ENCODE measurements at places on chromosomes 4 and X.

GRCh38 chrX:51975360-51975759, 81.9 kb downstream of the MAGED1 start:
- no peak for DNase-seq

DNA sequence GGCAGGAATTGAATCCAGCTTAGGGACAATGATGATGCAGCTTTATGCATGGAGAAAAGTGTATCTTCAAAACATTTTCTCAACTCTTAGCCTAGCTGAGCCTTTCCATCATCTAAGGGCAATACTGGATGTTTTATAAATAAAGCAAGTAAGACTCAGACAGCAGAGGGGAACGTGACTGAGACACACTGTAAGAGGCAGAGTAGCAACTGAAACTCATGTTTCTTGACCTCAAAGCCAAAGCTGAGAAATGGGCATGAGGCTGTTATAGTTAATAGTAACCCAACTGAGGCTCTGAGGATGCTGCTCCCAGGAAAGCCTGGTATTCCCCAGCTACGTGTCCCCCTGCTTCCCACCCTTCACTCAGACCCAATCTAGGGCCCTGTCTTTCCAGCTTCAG, 44.6 kb downstream of the ARHGEF9 start:
- DNase-seq = no peak

DNA sequence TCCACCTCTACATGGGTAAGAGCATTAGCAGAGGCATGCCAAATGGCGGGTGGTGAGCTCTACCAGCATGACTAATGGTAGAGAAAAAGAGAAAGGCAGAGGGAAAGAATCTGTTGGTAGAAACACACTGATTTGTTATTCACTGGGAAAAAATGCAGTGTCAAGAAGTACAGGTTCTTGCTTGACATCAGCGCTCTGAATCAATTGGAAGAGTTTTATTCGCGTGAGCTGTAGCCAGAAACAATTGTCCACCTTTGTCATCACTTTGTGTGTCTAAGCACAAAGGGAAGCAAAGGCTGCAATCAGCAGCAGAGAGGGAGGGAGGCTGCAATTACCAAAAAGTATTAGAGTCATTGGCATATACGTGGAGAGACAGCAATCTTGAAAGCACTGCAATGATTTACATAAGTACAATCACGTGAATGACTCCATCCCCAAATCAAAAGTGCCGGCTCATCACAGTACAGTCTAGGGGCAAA, 67.7 kb upstream of the HS3ST1 start:
- DNase-seq = no peak

DNA sequence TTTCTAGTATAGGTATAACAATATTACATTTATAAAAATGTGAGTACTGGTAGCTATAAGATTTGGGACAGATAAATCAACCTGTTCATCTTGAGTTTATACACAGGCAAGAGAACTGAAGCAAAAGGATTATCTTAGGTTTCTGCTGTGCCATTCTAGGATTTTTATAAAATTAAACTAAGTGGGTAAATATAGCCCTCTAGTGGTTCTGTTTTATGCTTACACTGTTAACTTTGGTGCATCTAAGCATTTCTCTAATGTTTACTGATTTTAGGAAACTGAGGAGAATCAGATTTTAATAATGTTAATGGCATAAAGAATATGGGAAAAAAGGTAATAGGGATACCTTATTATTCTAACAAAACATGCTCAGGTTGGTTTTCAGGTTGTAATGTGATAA, 1.1 kb upstream of the RRH start:
- DNase-seq = no peak

GRCh38 chr4:32574803-32575202, 1854.6 kb downstream of the PCDH7 start:
- no peak for DNase-seq

DNA sequence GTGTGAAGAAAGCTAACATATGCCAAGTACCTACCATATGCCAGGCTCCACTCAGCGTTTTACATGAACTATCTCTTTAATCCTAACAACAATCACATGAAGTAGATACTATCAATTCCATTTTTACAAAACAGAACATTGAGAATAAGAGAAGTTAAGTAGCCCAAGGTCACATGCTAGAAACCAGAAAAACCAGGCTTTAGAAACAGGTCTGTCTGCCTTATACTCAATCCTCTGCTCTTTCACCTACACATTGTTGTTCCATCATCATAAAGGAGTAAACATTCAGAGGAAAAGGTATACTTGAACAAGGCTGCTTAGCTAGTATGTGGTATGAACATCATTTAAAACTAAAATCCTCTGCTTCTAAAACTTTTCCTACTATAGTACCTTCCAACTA, 42.1 kb downstream of the WDFY3 start:
- no peak for DNase-seq
